Foreskin fibroblast (primary cell): ENCODE measurements at places on chromosomes 11 and 22.
A peak's percentile ranks its signal among the peaks of the same experiment; 100 is the strongest.

DNA sequence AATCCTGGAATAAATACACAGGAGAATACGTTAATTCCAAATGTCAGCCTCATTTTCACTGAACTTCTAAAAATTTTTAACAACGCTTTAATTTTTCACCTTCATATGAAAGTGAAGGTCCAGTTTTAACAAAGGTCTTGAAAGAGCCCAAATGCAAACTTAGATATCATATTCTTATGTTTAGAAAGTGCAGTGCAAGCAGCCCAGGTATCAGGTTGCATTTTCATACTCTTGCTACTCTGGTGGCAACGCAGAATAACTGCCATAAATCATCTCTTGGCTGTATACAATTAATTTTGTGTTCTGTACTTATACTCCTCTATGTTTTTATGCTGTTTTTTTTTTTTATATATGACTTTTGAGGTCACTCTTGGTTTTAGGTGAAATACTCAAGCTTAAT lies 496.7 kb upstream of the ARHGAP42 start:
- no peak for DNase-seq

GRCh38 chr22:30891781-30892180 lies 76.8 kb downstream of the MORC2 start:
- no peak for DNase-seq

- peak; percentile 32 for DNase-seq
These were observed at the start of gene PNPLA5 for GRCh38 chr22:43891360-43892182. Gene PNPLA5, minus strand, starts transcription at chr22:43892013. Its CDS starts 133 bp downstream, at chr22:43891880.

DNA sequence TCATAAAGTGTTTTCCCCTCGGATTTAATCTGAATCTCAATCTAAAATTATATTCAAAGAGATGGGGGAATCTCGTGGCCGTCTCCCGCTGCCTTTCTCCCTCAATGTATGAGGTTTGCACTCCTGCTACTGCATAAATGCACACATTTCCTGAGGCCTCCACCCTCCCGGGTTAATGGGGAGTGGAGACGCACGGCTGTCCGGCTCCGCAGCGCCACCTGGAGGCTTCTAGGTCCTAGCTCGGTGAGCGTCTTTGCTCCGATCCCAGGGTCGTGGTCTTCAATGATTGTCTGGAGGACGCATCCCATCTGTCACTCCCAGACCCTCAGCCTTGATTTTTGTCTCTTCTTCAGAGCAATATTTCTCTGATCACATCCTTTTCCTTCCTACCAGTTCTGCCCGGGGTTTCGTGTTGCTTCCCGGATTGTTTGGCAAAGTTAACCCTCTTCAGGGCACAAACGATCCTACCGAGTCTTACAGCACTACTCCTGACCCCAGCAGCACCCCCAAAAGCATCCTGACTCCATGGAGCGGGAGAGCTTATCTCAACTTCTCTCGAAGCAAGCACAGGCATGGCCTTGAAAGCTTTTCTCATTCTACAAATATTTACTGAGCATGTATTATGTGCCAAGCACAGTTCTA lies at the start of gene LMO1:
Gene LMO1 (minus strand): TSS at position 110 of the 642 bp plus-strand sequence. CDS start 516 bp downstream, outside the sequence.
- DNase-seq: peak; percentile 90

GRCh38 chr11:12775955-12776354 lies 101.7 kb downstream of the TEAD1 start:
- DNase-seq: no peak

- DNase-seq: peak; percentile 92
These were observed 104.7 kb upstream of the CARD18 start for GRCh38 chr11:105244160-105244825.

GRCh38 chr22:41047801-41048211 lies 44.6 kb upstream of the EP300 start:
- DNase-seq: no peak

- DNase-seq: peak; percentile 65
These were observed 483 bp upstream of the ABTB2 start for GRCh38 chr11:34358258-34358727.

DNA sequence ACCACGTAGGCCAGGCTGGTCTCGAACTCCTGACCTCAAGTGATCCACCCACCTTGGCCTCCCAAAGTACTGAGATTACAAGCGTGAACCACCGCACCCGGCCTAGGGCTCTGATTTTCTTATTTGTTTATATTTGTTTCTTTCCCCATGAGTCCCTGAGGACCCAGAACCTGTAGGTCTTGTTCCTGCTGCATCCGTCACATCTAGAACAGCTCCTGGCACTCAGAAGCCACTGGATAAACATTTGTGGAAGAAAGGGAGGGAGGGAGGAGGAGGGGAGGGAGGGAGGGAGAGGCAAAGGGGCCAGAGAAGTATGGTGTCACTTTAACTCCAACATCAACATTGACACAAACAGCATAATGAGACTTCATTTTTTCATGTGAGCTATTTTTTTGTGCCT lies 67.7 kb downstream of the CELSR1 start:
- no peak for DNase-seq

DNA sequence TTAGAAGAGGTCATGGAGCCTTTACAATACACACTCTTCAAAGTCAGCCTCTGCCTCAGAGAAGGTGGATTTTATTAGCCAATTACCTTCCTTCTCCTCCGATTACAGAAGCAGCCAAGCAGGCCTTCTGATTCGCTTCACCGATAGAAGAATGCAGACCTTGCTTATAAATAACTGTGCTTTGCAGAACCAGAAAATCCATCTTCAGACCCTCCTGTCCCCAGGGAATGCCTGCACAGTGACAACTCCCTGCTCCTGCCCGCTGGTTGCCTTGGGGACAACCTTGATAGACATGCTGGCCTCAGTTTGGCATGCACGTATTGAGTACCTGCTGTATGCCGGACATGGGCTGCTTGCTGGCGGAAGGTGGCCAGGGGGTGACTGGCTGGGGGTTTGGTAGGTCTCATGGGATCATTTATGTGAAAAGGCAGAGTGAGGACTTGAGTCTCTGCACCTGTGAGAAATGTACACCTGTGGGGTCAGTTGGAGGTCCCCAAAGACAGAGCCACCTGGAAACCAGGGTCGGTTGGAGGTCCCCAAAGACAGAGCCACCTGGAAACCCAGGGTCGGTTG lies 1238.7 kb downstream of the BRD1 start:
- DNase-seq: no peak

DNA sequence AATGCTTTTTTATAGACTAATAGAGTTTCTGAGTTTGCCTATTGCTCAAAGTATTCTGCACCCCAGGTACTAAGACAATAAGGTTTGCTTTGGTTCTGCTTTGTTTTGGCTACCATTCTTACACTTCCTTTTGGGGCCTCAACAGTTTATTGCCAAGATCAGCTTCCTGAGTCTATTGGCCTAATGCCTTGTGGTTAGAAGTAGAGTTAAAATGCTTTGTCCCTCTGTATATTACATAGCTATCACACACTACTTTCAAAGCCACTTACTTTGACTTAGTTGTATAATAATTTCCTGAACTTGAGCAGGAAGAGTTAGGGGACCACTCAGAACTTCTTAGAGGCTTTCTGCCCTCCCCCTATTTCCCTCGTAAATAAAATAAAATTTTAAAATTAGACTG lies 96.5 kb downstream of the DLG2 start:
- DNase-seq: no peak
